Posterior cingulate gyrus (tissue), 11 donors: ENCODE measurements at places on chromosomes 3 and 15.

GRCh38 chr3:182323126-182323700, 470.1 kb upstream of the ATP11B start:
- DNase-seq, result no peak

DNA sequence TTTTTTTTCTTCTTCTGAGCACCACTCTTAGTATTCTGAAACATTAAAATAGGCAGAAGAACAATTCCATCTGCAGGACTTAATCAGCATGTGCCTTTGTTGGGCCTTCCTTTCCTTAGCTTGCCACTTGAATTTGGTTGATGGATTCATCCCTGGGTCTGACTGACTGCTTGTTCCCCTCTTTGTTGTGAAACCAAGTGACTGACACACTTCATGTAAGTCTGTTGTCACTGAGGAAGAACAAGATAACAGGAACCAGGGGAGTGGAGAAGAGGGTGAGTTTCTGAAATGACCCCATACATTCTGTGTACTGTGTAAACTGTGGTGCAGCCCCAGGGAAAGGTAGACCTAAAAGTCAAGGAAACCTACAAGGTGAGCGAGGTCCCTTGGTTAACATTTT, 188.7 kb upstream of the TBC1D5 start:
- no peak for DNase-seq

GRCh38 chr3:14134291-14134690, 9.4 kb downstream of the TMEM43 start:
- no peak for DNase-seq

DNA sequence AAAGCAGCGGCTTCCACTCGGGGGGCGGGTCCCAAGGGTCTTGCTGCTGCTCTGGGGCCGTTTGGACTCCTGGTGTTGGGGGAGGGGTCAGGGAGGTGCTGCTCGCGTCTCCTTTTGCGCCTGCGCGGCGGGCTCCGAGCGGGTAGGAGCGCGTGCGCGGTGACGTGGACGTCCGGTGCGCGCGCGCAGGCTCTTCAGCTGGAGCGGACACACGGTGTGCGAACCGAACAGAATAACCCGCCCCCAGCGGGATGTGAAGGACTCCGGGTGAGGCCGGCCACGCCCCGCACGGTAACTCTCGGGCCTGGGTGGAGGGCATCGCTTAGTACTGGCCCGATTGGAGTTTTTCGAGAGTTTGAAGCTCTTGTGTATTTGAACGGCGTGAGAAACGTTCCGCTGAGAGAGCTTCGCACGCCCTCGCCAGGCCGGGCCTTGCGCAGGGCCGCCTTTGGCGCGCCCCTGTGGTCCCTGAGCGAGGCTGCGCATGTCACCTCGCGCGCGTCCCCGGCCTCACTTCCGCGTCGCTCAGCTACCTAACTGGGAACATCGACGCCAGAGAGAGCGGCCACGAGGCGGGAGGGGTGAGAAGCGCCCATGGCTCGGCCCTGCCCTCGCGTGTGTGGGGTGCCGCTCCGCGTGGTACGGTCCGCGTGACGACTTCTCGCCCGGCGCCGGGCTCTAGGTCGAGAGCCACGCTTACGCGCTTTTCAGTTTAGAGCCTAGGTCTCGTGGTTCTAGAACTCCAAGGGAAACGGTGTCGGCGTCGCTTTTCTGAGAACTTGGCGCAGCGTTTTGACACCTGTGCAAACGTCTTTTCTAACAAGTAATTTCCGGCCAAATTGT, at the start of gene MGA:
TSS of gene MGA (plus strand) at position 171 of the 843 bp plus-strand sequence.
- DNase-seq, result peak; percentile 67

- DNase-seq, result no peak
Measured at GRCh38 chr3:187545366-187545765, 124.8 kb downstream of the SST start.

DNA sequence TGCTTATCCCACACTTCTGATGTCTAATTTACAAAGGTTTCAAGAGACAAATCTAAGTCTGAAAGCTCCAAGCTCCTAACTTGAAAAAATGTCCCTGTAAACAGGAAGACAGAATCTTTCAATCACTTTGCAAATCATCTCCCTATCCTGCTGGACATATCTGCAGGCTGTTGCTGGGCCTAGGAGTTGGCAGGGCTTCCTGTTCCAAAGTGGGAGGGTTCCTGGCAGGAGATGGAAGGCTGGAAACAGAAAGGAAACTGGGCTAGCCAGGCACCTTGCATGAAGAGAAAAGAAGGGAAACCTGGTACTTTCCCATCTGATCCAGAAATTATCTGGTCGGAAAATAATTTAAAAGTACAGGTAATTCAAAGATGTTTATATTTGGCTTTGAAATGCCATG, 227.3 kb upstream of the IL12A start:
- peak; percentile 49 for DNase-seq

DNA sequence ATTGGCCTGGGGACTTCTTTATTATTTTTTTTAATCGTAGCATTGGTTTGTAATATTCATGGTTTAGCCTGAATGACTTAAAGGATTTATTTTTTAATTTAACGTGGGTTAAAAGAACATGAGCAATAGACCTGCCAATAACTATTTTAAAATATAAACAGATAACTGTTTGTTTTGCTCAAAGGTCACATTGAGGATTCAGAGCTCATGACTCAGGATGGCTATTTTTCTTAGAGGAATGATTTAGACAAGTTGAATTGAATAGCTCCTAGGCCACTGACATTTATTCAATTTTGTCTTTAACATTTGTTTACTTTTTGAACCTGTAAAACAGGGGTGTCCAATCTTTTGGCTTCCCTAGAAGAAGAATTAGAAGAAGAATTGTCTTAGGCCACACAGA, 68.5 kb downstream of the ITPR1 start:
- DNase-seq, result no peak

DNA sequence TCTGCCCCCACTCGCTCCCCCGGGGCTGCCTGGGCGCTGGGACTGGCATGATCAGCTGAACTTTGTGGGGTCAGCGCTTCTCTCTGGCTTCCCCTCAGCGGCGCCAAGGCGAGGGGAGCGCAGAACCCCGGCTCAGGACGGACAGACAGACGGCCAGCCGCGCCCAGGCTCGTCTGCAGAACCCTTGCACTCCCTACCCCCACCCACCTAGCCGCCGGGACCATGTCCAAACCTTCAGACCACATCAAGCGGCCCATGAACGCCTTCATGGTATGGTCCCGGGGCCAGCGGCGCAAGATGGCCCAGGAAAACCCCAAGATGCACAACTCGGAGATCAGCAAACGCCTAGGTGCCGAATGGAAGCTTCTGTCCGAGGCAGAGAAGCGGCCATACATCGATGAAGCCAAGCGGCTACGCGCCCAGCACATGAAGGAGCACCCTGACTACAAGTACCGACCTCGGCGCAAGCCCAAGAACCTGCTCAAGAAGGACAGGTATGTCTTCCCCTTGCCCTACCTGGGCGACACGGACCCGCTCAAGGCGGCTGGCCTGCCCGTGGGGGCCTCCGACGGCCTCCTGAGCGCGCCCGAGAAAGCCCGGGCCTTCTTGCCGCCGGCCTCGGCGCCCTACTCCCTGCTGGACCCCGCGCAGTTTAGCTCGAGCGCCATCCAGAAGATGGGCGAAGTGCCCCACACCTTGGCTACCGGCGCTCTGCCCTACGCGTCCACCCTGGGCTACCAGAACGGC, 621 bp downstream of the SOX14 start:
- DNase-seq, result peak; percentile 55

DNA sequence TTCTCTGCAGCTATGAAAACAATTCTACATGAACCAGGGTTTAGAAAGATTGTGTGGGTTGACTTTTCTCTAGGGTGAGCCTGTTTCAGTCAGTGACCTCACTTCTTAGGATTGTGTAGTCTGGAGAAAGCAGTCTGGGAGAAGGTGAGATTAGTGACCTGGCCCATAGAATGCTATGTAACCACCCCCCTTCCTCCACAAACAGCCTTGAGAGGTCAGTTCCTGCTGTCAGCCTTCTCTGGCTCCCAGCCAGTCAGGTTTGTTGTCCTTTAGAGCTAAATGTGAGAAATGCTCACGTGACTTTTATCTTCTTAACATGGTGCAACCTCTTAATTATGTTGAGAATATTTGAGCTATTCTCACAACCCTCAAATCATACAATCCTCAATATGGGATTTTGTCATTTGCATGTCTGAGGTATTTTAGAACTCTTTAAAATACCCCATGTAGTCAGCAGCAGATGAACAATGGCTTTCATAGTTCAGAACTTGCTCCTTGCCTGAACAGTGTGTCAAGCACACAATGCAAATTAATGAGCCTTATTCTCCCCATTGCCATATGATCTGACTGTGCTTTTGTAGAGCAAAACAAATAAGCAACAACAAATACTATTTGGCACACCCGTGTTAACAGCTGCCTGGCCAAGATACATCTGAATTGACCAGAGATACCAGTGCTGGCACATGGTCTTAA, 311.6 kb downstream of the CNTN6 start:
- no peak for DNase-seq

GRCh38 chr15:47796339-47796738, 79.0 kb downstream of the SEMA6D start:
- DNase-seq, result no peak

DNA sequence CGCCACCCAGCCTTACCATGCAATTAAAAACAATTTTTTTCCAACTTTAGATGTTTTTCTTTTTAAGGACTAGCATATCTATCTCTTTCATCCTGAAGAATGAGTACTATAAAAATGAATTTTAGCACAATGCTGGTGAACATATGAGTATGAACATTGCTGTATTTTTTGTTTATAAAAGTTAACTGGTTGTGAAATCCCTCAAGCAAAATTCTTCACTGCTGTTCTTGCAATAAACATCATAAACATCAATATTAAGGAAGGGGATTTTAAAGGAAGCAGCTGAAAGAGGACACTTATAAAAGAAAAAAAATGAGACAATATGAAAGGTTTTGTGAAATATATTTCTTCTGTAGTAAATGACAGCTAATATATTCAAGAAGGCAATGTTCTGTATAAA, 3.0 kb downstream of the PLSCR4 start:
- DNase-seq, result no peak

DNA sequence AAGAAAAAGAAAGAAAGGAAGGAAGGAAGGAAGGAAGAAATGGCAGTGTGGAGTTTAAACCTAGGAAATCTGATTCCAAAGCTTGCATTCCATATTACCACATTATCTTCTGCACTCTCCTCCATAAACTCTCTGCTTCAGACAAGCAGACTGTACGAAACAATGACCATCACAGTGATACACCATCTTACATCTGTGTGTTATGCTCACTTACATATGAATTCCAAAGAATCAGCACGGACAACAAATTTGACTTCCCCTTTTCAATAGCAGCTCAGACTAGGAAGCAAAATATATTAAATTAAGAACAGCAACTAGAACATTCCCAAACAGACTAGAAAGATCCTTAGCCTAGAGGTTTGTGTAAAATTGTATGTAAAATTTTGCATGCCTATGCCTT, 18.0 kb upstream of the PPM1L start:
- no peak for DNase-seq

- DNase-seq, result no peak
Measured at GRCh38 chr15:40297356-40297755, 10.4 kb downstream of the PLCB2 start.

DNA sequence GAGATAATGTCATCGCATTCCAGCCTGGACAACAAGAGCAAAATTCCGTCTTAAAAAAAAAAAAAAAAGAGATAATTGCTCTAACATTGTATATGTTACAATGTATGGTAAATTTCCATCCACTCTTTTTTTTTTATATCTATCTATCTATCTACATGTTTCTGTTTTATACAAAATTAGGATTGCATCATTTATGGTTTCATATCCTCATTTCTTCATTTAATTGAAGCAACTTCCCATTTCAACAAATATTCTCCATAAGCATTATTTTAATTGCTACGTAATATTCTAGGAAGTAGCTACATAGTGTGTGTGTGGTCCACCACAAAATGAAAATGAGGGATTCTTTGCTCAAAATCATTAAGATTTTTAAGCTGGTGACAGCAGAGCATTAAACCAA, 18.4 kb downstream of the RBP1 start:
- DNase-seq, result no peak

GRCh38 chr3:16790432-16791400, 94.0 kb upstream of the PLCL2 start:
- DNase-seq, result no peak

GRCh38 chr15:82060817-82061216, 15.0 kb upstream of the MEX3B start:
- no peak for DNase-seq
